ENCODE measurements at places on chromosomes 4 and X. TPM values are rescaled to one million over a fixed set of nuclear protein-coding genes. Genes with fewer than 3 reads are reported as not detected.

DNA sequence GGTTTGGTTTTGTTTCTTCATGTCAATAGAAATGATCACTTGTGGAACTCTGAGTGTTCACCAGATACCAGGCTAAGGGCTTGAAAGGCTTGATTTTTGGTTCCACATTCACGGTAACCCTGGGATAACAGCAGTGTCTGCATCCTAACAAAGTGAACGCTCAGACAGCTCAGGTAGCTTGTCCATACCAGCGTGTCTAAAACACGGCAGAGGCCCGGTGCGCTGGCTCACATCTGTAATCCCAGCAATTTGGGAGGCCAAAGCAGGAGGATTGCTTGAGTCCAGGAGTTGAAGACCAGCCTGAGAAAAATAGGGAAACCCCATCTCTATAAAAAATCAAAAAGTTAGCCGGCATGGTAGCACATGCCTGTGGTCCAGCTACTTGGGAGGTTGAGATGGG is 49.0 kb downstream of the HTRA3 start:
- H3K4me1 ChIP-seq = no peaks in the 10 kb centered on the region
- H3K27ac ChIP-seq = no peak overlapping the region
- H3K27me3 ChIP-seq = no peaks in the 10 kb centered on the region
- H3K4me3 ChIP-seq = no peak overlapping the region
- H3K36me3 ChIP-seq = no peaks in the 10 kb centered on the region

GRCh38 chr4:62087706-62088105 is 887.6 kb downstream of the ADGRL3 start:
- no peak overlapping the region for H3K27ac ChIP-seq
- H3K4me3 ChIP-seq = no peak overlapping the region
- H3K36me3 ChIP-seq = no peaks in the 10 kb centered on the region
- no peak for DNase-seq
- no peaks in the 10 kb centered on the region for H3K27me3 ChIP-seq

DNA sequence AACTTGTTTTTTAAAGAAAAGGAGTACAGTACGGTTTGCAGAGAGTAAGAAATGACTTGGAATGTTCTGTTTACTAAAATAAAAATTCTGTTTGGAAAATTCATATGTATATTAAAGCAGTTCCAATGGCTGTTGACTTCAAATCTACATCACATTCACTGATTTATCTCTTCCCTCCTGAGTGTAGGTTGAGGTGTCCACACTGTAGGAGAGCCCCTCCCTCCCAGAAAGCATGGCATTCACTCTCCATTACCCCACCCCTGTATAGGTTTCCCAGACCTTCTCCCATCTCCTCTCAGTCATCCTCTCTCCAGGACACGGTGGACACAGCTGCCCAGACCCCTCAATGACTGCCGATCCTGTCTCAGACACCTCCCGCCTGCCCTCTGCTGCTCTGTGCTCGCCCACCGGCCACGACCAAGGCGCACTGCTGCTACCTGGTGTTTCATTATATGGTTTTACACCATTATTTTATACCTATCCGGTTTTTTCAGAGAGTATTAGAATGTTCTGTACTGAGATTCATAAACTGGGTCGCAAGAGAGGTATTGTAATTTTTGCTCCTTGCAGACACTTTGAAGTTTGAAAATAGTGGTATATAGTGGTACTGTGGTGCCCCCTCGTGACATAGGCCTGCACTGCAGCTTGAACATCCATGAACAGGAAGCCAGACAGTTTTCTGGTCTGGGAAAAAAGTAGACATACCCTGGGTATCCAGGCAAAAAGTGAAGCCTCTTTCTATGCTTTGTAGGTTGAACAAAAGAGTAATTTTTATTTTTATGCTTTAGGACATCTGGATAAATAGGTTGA is 38.8 kb upstream of the BEX4 start:
- no peaks in the 10 kb centered on the region for H3K36me3 ChIP-seq
- peaks cover 5% of the 10 kb centered on the region for H3K27me3 ChIP-seq
- peak overlapping the region; percentile 49 for H3K4me3 ChIP-seq
- H3K27ac ChIP-seq = no peak overlapping the region
- peak; percentile 69 for DNase-seq
- H3K4me1 ChIP-seq = peaks cover 3% of the 10 kb centered on the region

DNA sequence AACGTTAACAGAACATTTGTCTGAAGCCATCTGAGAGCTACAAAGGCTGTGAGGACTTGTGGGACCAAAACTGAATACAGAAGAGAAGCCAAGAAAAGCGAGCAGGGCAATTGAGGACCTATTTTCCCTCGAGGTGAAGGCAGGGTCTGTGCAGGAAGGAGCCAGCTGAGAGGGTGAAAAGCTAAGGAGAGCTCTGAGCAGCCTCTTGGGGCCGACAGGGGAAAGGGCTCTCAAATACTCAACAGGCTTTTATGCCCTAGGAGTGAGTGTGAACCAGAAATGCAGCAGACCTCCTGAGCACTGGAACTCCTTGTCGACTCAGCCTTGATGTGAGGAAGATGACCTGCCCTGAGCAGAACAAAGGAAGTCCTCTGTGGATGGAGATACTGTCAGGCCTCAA is 54.2 kb downstream of the C4orf50 start:
- no peak overlapping the region for H3K27ac ChIP-seq
- H3K36me3 ChIP-seq = no peaks in the 10 kb centered on the region
- no peak for DNase-seq
- no peaks in the 10 kb centered on the region for H3K4me1 ChIP-seq
- peaks cover 4% of the 10 kb centered on the region for H3K27me3 ChIP-seq

GRCh38 chr4:22942920-22943559 is 250.3 kb downstream of the GBA3 start:
- H3K4me3 ChIP-seq = no peak overlapping the region
- DNase-seq = no peak
- H3K27ac ChIP-seq = no peak overlapping the region
- H3K4me1 ChIP-seq = no peaks in the 10 kb centered on the region
- H3K27me3 ChIP-seq = no peaks in the 10 kb centered on the region

GRCh38 chr4:40046311-40046980 is 10.2 kb upstream of the N4BP2 start:
- peaks cover 9% of the 10 kb centered on the region for H3K4me1 ChIP-seq
- H3K4me3 ChIP-seq = peak overlapping the region; percentile 9
- H3K27ac ChIP-seq = peak overlapping the region; percentile 86
- H3K27me3 ChIP-seq = no peaks in the 10 kb centered on the region
- H3K36me3 ChIP-seq = no peaks in the 10 kb centered on the region

DNA sequence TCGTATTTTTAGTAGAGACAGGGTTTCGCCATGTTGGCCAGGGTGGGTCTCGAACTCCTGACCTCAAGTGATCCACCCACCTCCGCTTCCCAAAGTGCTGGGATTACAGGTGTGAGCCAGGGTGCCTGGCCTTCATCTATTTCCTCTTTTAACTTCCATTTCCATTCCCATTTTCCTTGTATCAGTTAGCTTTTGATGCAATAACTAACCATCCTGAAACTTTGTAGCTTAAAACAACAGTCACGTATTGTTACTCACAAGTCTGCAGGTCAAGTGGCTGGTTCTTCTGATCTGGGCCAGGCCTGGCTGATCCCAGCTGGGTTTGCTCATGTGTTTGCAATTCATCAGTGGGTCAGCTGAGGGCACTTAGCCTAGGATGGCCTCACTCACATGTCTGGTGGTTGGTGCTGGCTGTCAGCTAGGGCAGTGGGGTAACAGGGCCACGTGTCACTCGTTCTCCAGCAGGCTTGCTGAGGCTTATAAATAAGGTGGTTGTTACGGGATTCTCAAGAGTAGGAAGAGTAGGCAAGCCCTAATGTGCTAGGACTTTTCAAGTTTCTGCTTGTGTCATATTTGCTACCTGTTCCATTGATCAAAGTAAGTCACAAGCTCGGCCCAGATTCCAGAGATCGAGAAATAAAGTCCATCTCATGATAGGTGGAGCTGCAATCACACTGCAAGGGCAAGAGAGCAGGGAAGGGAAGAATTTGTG is 88.2 kb downstream of the SOWAHB start:
- no peak for DNase-seq
- H3K4me1 ChIP-seq = no peaks in the 10 kb centered on the region
- no peaks in the 10 kb centered on the region for H3K36me3 ChIP-seq
- H3K27ac ChIP-seq = no peak overlapping the region
- no peaks in the 10 kb centered on the region for H3K27me3 ChIP-seq

DNA sequence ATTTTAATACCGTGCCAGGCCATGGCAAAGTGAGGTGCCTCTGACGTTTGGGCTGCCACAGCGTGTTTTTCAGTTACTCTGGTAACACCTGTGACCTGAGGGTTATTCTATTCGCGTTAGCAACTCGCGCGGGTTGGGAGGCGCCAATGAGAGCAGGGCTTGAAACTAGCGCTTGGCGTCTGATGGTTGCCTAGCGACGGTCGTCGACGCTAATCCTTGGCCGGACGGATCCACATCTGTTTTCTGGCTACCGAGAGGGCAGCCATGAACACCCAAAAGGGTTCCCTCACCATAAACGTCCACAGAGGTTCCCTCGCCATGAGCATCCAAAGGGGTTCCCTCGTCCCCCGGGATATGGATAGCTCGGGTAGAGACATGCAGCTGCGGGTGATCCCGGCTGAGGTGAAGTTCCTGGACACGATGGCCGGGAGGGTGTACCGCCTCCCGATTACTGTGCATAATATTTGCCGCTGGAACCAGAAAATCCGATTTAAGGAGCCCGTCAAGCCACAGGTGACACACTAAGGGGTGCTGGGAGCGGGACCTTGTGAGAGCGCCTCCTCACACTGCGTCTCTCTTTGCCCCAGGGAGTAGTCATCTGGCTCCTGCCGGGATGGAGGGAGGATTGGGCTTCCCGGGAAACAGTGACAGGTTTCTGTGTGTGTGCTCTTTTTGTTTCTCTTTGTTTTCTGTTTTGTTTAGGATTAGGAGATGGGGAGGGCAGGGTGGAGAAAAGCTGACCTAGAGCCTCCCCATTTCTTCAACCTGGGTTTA is at the start of gene CFAP47:
Gene CFAP47, plus strand, starts transcription at position 199 of the 774 bp plus-strand sequence. Its CDS starts 66 bp downstream, at position 265.
- H3K4me1 ChIP-seq = no peaks in the 10 kb centered on the region
- peak; percentile 4 for DNase-seq
- peaks cover 2% of the 10 kb centered on the region for H3K27me3 ChIP-seq

The NWD2 gene
- not detected for total RNA-seq

The NR3C2 gene
- total RNA-seq = 3.7 TPM

DNA sequence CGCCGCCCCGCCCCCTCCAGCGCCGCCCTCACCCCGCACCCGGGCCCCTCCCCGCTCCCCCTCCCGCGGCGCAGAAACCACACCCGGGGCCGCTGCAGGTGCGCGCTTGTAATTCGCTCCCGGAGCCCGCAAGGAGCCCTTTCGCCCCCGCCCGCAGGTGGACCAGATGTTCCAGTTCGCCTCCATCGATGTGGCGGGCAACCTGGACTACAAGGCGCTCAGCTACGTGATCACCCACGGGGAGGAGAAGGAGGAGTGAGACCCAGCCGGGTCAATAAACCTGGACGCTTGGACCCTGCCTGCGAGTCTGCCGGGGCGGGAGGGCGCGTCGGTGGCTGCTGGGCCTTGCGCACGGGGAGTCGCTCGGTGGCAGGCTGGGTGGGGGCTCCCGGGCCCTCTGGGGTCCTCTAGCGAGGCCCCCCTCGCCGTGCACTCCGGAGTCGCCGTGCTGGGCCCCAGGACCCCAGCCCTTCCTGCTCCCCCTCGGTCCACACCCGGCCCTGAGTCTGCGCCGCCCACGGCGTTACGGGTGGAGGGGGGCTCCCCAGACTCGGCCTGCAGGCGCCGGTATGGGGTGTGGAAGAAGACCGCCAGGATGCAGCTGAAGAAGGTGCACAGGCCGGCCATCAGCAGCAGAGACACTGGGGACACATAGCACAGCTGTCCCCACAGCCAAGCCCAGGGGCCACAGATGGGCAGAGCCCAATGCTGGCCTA is 7.1 kb downstream of the SLC49A3 start:
- no peaks in the 10 kb centered on the region for H3K27me3 ChIP-seq
- H3K36me3 ChIP-seq = no peaks in the 10 kb centered on the region
- no peak overlapping the region for H3K4me3 ChIP-seq
- no peak overlapping the region for H3K27ac ChIP-seq
- DNase-seq = peak; percentile 54

DNA sequence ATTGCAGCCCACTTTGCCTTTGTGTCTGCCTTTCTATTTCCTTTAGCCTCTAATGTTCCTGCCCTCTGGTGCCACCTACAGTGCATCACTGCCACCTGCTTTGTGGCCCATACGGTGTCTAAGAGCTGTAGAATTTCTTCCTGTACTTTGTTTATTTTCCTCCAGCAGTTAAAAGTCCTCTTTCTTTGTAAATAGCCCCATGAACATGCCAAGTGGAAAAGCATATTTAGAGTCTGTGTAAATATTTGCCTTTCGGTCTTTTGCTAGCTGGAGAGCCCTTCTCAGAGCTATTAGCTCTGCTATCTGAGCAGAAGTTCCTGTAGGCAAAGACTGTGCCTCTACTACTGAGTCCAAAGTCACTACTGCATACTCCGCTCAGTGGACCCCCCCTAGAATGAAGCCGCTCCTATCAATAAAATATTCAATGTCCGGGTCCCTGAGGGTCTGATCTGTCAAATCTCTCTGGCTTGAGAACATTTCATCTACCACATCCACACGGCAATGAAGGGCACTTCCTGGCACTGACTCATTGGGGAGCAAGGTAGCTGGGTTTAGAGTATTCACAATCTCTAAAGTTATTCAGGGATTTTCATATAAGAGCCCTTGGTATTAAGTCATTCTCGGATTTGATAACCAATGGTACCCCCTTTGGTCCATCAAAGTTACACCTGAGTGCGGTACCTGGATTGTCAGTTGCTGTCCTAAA is 36.3 kb downstream of the SULT1E1 start:
- no peaks in the 10 kb centered on the region for H3K36me3 ChIP-seq
- H3K27ac ChIP-seq = no peak overlapping the region
- no peak overlapping the region for H3K4me3 ChIP-seq
- no peaks in the 10 kb centered on the region for H3K27me3 ChIP-seq
- peak; percentile 71 for DNase-seq
- H3K4me1 ChIP-seq = peaks cover 5% of the 10 kb centered on the region

DNA sequence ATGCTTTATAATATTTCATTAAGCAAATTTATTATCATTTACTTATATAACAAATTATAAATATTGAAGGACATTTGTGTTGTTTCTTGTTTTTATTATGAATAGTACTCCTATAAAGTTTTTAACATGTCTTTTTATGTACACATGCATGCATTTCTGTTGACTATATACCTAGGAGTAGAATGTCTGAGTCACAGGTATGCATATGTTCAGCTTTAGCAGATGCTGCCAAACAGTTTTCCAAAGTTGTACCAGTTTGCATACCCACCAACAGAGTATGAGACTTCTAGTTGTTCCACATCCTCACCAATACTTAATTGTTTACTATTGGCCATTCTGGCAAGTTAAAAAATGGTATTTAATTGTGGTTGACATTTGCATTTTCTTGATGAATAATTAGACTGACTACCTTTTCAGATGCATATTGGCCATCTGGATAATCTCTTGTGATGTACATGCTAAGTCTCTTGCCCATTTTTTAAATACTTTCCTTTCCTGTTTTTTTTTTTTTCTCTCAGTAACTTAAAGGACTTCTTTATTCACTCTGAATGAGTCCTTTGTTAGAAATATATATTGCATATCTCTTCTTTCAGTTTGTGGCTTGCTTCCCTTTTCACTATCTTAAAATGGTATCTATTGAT is 132.2 kb upstream of the TRIM2 start:
- no peak for DNase-seq
- no peaks in the 10 kb centered on the region for H3K36me3 ChIP-seq
- H3K4me1 ChIP-seq = peaks cover 7% of the 10 kb centered on the region
- no peak overlapping the region for H3K4me3 ChIP-seq
- H3K27ac ChIP-seq = no peak overlapping the region
